ENCODE measurements at places on chromosomes 6 and 20.

- no peak for DNase-seq
Observed at GRCh38 chr20:14830899-14831298, 493.5 kb upstream of the FLRT3 start.

- no peak for DNase-seq
Observed at GRCh38 chr20:50536333-50536732, 26.1 kb downstream of the PTPN1 start.

DNA sequence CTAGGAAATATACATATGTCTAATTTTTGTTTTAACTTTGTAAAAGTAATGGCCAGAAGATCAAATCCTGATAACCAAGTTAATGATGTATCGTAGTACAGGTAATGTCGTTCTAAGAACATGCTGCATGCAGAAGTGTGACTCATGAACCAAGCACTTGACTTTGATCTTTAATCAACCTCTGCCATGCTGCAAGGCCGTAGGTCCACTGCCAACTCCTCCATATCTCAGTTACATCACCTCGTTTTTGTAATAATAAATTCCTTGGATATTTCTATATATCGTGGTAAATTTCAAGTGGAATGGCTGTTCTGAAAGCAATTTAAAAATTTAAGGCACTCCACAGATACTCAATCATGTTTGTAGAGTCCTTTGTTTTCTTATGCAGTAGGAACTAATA lies 771.7 kb downstream of the EPHA7 start:
- peak; percentile 2 for DNase-seq

DNA sequence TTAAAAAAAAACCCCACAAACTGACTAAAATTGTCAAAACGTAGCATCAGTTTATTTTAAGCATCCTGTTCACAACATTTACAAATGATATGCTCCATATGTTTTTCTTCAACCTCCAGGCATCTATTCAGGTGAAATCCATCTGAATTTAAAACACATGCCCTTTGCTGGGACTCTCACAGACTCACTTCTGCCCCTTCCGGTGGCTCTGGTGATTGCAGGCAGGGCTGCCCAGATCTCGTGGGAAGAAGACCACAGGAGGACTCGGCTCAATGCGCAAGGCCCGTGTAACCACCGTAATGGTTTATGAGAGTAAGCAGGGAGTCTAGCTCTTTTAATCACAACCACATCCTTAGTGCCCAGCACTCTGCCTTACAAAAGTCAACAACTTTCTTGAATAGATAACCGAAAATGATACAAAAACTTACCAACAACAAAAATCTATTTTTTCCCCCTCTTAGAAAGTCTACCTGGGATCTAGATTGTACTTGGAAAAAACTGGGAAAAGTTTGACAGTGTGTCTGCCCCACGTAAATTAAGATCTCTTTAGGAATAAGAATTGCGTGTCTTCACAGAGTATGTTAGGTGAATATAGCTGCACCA lies 139.1 kb downstream of the KIF16B start:
- DNase-seq: peak; percentile 22

DNA sequence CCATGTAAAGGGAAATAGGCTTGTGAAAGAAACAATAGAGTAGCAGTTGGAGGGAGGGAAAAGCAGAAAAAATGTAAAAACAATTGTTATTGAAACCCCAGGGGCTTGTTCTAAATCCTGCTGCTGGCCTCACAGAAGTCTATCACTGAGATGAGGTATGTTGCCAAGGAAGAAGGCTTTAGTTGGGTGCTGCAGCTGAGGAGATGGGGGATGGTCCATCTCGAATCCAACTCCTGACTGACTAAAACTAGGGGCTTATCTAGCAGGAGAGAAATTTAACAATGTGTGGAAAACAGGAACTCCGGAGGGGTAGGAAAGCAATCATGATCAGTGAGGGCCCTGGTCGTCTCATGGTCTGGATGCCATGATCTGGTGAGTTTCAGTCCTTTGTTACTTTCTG lies 225.0 kb upstream of the EXOC2 start:
- no peak for DNase-seq

DNA sequence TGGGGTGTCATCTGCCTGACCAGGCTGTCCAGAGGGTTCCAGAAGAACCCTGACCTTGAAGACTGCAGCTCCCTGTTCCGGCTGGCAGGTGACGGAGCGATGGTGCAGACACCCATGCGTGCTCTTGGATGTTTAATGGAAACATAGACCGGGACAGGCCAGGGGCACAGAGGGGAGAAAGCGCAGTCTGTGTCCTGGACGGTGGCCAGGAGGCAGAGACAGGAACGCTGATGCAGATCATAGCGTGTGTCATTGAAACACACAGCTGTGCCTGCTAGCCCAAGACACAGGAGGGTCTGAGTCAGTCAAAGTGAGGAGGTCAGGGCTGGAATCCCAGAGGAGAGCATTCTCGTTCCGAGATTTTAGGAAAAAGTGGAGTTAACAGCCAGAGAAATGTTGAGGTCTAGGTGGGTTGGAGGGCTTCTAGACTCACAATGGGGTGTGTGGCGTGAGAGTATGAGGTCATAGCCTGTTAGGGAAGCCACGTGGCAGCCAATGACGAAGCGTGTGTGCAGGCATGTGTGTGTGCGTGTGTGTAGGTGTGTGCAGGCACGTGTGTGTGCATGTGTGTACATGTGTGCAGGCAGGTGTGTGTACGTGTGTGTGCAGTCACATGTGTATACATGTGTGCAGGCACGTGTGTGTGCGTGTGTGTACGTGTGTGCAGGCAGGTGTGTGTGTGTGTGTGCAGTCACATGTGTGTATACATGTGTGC lies 167.0 kb downstream of the ERMARD start:
- no peak for DNase-seq

GRCh38 chr6:160022101-160022500 lies 53.2 kb downstream of the IGF2R start:
- no peak for DNase-seq

- DNase-seq: no peak
Observed at GRCh38 chr20:17928211-17928611, 40.4 kb downstream of the SNX5 start.

GRCh38 chr6:31826793-31827285 lies 699 bp upstream of the HSPA1B start:
- DNase-seq: peak; percentile 82

GRCh38 chr6:134821397-134821796 lies 128.5 kb downstream of the ALDH8A1 start:
- DNase-seq: peak; percentile 89

DNA sequence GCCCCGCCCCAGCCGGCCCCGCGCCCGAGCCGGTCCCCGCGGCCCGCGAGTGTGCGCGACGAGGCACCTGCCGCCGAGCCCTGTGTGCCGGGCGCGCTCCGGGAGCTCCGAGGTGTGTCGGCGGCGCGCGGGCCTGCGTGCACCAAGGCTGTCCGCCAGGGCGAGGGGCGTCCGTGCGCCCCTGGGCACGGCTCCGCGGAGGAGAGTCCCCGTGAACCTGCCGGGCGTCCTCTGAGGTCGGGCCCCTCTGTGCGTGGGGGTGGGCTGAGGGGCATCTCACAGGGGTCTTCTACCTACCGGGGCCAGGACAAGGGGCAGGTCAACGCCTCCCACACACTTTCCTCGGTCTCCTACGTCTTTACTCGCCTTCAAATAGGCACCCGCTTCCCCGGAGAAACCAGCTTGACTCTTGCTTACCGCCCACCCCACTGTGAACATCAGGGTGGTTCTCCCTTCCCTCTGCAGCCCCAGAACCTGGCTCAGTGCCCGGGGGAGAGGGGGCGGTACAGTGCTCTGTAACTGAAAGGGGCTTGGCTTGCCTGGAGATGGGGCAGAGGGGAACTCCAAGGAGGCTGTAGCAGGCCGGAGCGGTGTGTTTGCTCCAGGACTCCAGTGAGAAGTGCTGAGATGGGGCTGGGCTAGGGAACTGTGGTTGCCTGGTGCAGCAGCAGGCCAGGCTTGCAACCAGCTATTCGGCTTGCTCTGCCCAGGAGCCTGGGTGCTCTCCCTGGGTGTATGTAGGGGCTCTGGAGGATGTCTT lies at the start of gene SAMD10:
TSS of gene SAMD10 (minus strand) at position 86 of the 760 bp plus-strand sequence. CDS start 175 bp downstream, outside the sequence.
- DNase-seq: peak; percentile 68

- no peak for DNase-seq
Observed at GRCh38 chr6:42429836-42430235, 21.9 kb downstream of the TRERF1 start.

DNA sequence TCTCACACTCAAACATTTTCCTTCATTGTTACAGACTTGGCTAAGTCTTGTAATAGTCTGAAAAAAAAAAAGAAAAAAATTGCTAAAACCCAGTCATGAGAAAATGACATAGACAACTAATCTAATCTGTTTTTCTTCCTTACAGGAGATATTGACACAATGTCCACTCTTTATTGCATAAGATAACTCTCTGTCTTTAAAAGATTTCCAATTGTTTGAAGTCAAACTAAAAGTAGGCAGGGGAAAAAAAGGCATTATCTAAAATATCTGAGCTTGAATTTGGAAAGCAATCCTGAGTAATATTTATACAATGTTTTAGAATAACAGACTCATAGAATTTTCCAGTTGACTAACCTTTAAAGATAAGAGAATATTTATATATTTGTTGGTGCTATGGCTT lies 233.0 kb upstream of the CEP162 start:
- no peak for DNase-seq

DNA sequence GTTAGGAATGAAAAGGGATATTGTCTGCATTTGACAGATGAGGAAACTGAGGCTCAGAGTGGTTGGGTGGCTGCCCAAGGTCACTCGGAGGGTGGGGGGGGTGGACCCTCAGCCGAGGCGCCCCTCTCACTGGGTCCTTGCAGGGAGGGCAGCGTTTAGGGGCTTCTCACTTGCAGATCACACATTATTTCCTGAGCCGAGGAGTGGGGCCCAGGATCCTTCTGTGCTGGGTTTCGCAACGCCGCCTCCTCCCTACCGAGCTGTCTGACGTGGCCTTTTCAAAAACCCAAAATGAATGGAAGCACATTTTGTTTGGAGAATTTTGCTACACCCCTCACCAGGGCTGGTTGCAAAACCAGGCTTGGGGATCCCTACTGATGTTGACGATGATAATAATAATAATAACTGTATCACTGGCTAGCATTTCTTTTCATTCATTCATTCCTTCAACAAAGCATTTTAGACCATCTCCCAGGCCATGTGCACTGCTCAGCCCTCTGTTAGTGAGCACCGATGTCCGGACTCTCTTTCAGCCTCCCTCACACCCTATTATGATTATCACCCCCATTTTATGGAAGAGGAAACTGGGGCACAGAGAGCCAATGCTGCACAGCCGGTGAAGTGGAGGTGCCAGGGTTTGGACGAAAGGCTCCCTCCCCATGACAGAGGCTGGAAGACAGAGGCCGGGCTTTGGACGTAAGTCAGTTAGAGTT lies 5.2 kb downstream of the DLGAP4 start:
- no peak for DNase-seq

- no peak for DNase-seq
Observed at GRCh38 chr6:63713332-63713731, 77.7 kb downstream of the PHF3 start.

GRCh38 chr20:58833921-58834320 lies 16.8 kb downstream of the GNAS-AS1 start:
- DNase-seq: no peak

DNA sequence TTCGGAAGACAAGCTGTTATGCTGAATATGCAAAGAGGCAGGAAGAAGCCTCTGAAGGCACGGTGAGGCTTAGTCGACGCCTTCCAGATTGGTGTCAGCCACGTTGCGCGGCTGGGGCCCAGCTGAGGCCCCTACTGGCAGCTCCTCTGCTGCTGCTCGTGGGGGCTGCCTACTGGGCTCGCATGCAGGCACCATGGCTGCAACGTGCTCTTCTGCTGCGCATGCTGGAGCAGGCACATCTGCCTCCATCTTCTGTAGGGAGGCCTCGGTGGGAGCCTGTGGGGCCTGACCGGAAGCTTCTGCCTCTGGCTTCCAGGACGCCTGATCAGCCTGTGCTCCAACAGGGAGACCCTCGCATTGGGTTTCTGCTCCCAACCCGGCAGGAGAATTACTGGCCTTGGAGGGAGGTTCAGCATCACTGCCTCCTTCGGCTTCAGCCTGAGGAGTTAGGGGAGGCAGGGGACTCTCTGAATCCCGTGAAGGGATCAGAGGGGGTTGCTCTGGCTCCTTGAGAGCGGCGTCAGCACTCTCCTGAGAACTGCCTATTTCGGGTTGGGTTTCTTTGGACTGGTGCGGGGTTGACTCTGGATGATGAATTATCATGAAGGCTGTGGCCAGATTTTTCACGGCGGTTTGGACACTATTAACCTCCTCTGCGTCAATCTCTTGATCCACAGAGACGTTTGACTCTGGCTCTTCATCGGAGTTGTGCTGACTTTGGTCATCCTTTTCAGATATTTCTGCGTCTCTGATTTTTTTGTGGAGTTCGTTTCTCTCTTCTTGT lies 49.1 kb downstream of the TXLNB start:
- DNase-seq: no peak

GRCh38 chr20:57414867-57415592 lies 23.8 kb downstream of the RBM38 start:
- DNase-seq: no peak

- no peak for DNase-seq
Observed at GRCh38 chr20:62935968-62936585, 1.9 kb upstream of the GID8 start.

- DNase-seq: no peak
Observed at GRCh38 chr6:5034328-5034727, 30.5 kb upstream of the RPP40 start.

- no peak for DNase-seq
Observed at GRCh38 chr20:19026121-19026878, 186.1 kb upstream of the SLC24A3 start.

DNA sequence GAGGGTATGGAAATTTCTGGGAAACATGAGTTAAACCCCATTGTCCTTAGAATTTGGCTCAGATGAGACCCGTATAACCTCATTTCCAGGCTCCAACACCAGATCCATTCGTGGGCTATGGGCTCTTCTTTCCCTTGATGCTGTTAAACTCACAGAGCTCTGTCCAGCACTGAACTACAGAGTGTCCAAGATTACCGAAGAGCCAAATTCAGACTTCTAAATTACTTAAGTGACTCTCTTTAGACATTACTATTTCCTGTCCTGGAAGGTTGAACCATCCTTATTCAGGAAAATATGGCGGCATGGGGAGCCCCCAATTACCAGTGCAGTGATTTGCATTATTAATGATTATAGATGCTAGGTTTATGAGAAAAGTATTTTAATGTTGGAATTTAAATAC lies 124.9 kb upstream of the EDN1 start:
- no peak for DNase-seq

DNA sequence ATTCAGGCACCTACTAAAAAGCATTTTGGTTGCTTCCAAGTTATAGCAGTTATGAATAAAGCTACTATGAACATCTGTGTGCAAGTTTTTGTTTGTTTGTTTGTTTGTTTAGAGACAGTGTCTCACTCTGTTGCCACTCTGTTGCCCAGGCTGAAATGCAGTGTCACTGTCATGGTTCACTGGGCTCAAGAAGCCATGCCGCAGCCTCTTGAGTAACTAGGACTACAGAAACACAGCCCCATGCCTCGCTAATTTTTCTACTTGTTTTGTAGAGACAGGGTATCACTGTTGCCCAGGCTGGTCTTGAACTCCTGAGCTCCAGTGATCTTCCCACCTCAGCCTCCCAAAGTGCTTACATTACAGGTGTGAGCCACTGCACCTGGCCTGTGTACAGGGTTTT lies 795.9 kb downstream of the EPHA7 start:
- no peak for DNase-seq

GRCh38 chr6:147058786-147059385 lies 145.3 kb upstream of the STXBP5 start:
- DNase-seq: no peak
